ENCODE measurements at places on chromosomes 16 and 17.

GRCh38 chr17:70205401-70205800 lies 36.1 kb downstream of the KCNJ2 start:
- no peak for DNase-seq

DNA sequence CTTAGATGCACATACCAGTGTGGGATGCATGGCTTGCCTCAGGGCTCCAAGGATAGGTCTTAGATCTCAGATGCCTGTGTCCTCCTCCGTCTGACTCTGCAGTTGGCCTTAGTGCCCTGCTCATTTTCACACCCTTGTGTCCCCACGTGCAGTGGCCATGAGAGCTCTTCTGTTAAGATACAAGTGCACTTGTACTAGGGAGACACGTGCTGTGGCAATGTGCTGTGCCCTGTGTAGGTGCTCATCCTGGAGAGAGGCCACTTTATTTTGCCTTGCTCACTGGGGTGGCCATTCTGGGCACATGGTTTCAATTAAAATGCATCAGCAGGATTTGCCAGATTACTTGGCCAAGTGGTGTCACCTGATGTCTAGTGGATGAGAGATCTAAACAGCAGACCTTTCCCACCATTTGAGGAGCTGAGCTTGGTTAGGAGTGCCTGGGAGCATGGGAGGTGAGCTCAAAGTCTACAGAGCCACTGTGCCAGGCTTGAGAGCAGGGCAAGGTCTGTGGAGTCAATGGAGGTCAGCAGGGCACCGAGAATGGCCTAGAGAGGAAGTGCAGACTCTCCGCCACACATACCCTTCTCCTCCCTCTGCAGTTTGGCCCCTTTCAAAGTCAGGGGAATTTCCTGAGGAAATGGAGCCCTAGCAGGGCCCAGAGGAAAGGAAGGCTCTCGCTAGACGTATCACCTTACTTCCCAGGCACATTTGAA lies 25.2 kb upstream of the SMPD3 start:
- no peak for DNase-seq

GRCh38 chr16:81137754-81138153 lies 41.6 kb upstream of the GCSH start:
- DNase-seq, result no peak

- peak; percentile 21 for DNase-seq
Observed at GRCh38 chr16:19071811-19072777, 4.7 kb downstream of the COQ7 start.

DNA sequence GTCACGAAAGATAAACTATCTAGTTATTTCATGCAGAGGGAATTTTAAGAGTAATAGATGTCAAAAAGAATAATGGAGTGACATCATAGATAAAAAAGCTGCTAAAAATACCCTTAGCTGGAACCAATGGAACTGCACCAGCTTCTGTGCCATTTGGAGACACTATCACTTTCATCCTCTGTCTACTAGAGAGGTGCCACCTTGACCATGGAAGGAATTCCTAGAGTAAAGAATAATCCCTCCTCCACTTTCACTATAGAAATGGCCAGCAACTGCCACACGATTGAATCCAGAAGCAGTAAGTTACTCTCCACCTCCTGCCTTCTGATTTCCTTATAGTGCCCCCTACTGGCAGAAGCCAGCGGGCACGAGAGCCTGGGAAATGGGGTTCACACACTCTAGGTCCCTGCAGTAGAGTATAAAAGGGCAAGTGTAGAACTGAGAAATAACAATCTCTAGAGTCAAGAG lies 2.8 kb upstream of the ALDH3A2 start:
- no peak for DNase-seq

GRCh38 chr17:78957128-78957527 lies 22.6 kb downstream of the LGALS3BP start:
- DNase-seq, result peak; percentile 25

DNA sequence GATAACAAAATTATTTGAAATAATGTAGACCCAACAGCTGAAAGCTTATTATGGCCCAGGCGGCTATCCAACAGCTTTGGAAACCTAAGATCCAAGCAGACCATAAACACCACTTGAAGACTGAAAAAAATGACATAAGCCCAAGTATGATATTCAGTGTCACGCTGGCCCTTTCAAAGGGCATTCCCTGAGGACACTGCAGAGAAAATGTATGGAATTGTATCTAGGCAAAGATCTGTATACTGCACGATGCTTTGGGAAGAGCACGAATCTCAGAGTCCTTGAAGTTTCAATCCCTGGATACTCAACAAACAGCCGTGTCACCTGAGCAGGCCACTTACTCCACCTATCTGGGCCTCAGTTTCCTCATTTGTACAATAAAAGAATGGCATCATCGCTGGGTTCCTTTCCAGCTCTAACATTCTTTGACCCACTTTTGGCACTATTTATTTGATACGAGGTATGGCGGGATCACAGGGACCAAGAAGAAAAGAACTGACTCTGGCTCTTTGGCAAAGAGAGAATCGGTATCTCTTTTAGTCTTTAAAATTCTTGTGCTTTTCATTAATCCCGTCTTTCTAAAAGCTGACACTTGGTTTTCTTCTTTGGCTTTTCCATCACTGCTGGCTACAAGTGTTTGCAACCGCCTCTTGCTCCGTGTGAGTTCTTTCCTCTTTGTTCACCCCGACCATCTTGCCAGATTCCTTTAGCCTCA lies 1.2 kb downstream of the STAT5B start:
- no peak for DNase-seq

DNA sequence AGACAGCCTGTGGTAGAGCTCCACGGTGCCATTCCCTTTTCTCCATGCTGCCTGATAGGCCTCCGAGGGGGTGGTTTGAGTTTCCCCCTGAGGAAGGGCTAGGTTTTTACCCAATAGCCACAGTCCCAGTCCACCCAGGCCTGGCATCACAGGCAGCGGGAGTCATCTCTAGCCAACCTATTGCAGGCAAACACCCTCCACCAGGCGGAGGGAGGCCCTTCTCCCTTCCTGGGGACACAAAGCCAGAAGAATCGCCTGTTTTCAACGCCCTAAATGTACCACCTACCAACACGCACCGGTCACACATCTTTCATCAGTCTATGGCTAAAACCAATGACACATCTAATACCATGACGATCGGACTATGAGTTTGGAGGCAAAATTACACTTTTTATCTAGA lies 7.4 kb downstream of the CSNK1D start:
- DNase-seq, result no peak

DNA sequence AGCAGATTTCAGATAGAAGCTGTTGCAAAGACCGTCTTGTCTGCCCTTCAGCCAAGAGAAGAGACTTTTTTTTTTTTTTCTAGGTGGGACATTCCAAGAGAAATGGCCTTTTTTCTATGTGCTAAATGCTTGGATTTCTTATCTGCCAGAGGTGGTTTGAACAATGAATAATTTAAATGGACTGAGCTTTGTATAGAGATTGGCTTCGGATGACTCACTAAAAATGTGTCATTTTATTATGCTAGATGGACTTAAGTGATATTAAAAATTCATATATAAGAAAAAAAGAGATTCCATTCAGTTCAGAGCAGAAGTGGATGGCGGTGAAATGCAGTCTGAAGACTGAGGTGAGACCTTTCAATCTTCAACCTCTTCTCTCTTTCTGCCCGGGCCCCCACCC lies 58.4 kb downstream of the MEAK7 start:
- DNase-seq, result no peak

DNA sequence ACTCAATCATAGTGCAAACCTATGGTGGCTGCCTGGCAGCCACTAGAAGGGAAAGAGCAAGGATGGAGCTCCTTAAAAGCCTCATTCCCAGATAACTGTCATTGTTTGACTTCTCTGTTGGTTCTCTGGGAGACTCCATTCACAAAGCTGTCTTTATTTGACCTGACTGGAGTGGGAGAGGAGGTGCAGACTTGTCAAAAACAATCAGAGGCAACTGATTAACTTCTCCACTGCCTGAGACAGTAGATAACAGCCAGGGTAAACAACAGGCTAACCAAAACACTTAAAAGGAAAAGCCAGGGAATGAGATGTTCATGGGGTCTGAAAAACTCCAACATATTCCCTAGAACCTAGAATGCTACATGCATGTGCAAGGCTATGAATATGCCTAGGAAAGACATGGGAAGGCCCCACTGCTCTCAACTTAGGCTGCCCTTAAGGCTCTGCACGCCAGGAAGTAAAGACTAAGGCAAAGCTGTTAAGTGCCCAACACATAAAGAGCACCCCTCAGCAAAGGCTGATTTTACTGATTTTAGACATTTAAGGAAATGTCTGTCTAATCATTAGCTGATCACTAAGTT lies 82.0 kb downstream of the TTC19 start:
- DNase-seq, result no peak

GRCh38 chr16:19304750-19305149 lies 19.2 kb downstream of the CLEC19A start:
- DNase-seq, result no peak

- no peak for DNase-seq
Observed at GRCh38 chr17:39235555-39236449, 10.1 kb upstream of the STAC2 start.

GRCh38 chr17:14161419-14161818 lies 75.2 kb downstream of the CDRT15 start:
- DNase-seq, result no peak

GRCh38 chr17:63140255-63140654 lies 174.2 kb downstream of the TANC2 start:
- no peak for DNase-seq

- no peak for DNase-seq
Observed at GRCh38 chr16:70437582-70438557, 1.0 kb downstream of the ST3GAL2 start.

- no peak for DNase-seq
Observed at GRCh38 chr16:53822936-53823529, 119.1 kb downstream of the FTO start.

GRCh38 chr17:75834928-75835653 lies 9.1 kb downstream of the UNC13D start:
- no peak for DNase-seq

- no peak for DNase-seq
Observed at GRCh38 chr16:80459331-80459777, 81.4 kb upstream of the DYNLRB2 start.

GRCh38 chr16:17776888-17777287 lies 306.1 kb upstream of the XYLT1 start:
- no peak for DNase-seq

DNA sequence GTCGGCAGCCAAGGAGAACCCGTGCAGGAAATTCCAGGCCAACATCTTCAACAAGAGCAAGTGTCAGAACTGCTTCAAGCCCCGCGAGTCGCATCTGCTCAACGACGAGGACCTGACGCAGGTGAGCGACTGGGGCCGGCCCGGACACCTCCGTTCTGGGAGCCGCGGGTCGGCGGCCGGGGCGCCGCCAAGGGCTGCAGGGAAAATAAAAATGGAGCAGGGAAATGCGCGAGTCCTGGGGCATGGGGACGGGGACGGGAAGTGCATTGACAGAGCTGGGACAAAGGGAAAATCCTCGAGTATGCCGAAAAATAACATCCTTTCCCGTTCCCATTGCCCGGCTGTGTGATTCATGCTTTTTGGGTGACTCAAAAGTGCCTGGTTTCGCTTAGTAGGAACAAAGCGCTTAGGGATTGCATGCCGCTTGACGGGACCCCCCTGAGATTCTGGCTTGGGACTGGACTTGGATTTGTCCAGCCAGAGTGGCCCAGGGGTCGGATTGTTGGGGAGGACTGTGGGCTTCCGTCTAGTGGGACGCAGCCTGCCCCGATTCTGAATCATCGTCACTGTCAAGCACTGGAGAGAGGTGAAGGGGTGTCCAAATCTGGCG lies 699 bp downstream of the MPRIP start:
- peak; percentile 26 for DNase-seq

DNA sequence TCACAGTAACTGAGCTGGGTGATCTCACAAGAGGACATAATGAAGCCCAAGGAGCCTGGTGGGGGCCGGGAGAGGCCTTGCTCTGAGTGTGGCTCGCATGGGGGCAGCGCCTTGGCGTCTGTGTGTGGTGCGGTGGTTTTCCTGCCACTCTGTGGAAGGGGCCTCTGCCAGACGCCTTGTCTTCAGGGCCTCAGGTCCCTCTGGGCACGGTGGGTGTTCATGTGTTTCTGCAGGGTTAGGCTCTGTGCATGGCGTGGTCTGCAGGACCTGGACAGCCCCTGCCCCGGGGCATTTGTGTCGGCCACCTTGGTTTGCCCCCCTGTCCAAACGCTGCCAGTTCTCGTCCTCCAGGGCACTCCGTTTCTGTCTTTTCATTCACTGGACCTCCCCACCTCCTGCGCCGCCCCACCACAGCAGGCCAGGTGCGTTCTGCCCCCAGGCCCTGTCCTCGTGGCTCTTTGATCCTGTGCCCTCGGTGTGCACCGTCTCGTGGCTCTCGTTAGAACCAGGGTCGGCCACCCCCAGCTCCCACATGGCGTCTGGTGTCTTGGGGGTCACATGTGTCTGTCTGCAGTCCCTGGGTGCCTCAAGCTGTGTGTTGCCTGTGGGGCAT lies 43.7 kb upstream of the ZNF750 start:
- no peak for DNase-seq

DNA sequence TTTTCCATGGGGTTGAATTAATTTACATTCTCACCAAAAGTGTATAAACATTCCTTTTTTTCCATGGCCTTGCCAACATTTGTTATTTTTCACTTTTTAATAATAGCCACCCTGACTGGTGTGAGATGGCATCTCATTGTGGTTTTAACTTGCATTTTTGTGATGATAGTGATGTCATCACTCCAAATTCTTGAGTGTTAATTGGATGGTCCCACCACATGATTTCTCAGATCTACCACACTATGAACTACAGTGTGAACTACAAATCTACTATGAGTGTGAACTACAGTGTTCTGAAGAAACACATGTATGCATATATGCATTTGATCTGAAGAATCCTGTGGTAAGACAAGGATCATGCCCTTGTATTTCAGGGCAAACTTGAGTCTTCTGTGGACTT lies 340.1 kb downstream of the ABCC12 start:
- DNase-seq, result no peak

DNA sequence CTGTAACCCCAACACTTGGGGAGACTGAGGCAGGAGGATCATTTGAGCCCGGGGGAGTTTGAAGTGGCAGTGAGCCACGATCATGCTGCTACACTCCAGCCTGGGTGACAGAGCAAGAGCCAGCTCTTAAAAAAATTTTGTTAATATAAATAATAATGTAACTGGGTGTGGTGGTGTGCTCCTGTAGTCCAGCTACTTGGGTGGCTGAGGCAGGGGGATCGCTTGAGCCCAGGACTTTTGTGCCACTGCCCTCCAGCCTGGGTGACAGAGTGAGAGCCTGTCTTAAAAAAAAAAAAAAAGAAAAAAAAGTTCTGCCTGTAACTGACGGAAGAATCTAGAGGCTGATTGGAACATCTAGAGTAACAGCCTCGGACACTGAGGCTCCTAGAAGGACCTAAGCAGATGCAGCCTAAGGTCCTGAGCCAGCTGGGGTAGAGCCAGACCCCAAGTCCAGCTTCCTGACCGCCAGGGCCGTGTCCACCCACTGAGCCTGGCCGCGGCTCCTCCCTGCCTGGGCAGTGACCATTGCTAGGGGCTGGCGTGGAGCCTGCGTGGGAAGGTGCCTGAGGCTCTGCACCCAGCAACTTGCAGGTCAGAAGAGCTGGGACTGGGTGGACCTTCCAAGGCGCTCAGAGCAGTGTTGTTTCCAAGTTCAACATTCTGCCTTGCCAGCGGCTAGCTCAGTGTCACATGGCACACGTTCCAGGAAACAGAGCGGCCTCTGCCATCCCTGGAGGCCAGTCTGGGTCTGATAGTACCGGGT lies 209.4 kb upstream of the CIBAR2 start:
- peak; percentile 95 for DNase-seq

GRCh38 chr17:68835071-68835470 lies 120.1 kb downstream of the ABCA8 start:
- DNase-seq, result no peak

All from ovary (tissue), 10 donors.